ENCODE measurements at places on chromosomes 3 and 15.

DNA sequence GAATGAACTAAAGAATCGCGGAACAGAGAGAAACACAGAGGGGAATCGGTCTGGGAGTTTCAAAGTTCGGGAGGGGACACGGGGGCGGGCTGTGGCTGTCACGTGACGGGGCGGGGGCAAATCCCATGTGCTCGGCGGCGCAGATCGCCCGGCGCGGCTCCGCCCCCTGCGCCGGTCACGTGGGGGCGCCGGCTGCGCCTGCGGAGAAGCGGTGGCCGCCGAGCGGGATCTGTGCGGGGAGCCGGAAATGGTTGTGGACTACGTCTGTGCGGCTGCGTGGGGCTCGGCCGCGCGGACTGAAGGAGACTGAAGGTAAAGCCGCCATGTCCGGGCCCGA is at the start of gene EIF4G1:
Gene EIF4G1 (plus strand): TSS at position 244 of the 337 bp plus-strand sequence. CDS start 1,191 bp downstream, outside the sequence.
- H3K27ac ChIP-seq, result peak within 1 kb of the TSS; percentile 98
- H3K4me3 ChIP-seq, result peak within 1 kb of the TSS; percentile 97
- peaks cover 40% of the 10 kb centered on the region for H3K4me1 ChIP-seq
- peak; percentile 96 for DNase-seq

GRCh38 chr3:98731720-98732285 is 31.3 kb upstream of the ST3GAL6 start:
- H3K4me1 ChIP-seq, result peaks cover 14% of the 10 kb centered on the region
- H3K36me3 ChIP-seq, result no peaks in the 10 kb centered on the region
- H3K4me3 ChIP-seq, result peak overlapping the region; percentile 54
- no peak for DNase-seq

DNA sequence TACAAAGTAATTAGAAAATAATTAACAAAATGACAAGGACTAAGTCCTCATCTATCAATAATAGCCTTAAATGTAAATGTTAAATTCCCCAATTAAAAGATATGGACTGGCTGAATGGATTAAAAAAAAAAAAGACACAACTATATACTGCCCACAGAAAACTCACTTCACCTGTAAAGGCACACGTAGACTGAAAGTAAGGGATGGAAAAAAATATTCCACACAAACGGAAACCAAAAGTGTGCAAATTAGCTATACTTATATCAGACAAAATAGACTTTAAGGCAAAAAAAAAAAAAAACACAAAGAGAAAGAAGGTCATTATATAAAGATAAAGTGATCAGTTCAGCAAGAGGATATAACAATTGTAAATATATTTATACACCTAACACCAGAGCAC is 111.4 kb upstream of the ZBED2 start:
- H3K4me1 ChIP-seq, result no peaks in the 10 kb centered on the region
- no peak overlapping the region for H3K4me3 ChIP-seq
- H3K27me3 ChIP-seq, result no peaks in the 10 kb centered on the region
- DNase-seq, result no peak
- no peaks in the 10 kb centered on the region for H3K36me3 ChIP-seq

DNA sequence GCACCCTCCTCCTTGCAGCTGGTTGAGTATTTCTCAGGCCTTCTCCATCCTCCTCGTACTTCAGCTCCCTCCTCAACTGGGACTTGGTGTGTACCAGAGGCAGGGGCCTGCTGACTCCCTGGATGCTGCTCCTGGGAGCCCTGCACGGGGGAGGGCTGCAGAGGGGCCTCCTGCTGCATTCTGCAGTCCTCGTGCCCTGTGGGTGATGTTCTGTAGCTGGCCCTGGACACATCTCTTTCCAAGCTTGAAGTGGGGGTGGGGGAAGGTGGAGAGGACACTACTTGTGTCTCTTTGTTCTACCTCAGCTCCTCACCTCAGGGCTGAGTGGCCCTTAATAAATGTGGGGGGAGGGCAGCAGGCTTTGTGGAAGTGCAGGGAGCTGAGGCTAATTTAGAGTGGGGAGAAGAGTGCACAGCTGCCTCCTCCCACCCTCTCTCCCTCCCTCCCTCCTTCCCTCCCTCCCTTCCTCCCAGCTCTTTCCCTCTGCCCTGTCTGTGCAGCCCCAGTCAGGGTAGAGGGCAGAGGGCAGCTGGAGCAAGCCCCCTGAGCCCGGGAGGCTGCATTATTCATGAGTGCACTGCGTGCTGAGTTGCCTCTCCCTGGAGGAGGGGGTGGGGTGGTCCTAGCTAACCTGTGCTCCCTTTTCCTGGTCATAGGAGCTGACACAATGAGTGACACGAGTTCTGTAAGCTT is 3.7 kb upstream of the GRM2 start:
- no peak overlapping the region for H3K4me3 ChIP-seq
- no peak for DNase-seq
- peaks cover 6% of the 10 kb centered on the region for H3K4me1 ChIP-seq
- H3K27ac ChIP-seq, result no peak overlapping the region
- H3K27me3 ChIP-seq, result no peaks in the 10 kb centered on the region
- peaks cover 7% of the 10 kb centered on the region for H3K36me3 ChIP-seq

GRCh38 chr3:131551761-131552160 is 49.0 kb upstream of the MRPL3 start:
- no peak for DNase-seq
- H3K36me3 ChIP-seq, result no peaks in the 10 kb centered on the region
- H3K4me3 ChIP-seq, result no peak overlapping the region
- no peaks in the 10 kb centered on the region for H3K27me3 ChIP-seq
- no peak overlapping the region for H3K27ac ChIP-seq

GRCh38 chr15:83904107-83905040 is 250.5 kb downstream of the ADAMTSL3 start:
- peak; percentile 39 for DNase-seq
- H3K27me3 ChIP-seq, result no peaks in the 10 kb centered on the region
- H3K4me3 ChIP-seq, result no peak overlapping the region
- H3K27ac ChIP-seq, result peak overlapping the region; percentile 15
- H3K36me3 ChIP-seq, result no peaks in the 10 kb centered on the region

- no peak for DNase-seq
- no peaks in the 10 kb centered on the region for H3K4me1 ChIP-seq
- H3K27me3 ChIP-seq, result no peaks in the 10 kb centered on the region
- H3K36me3 ChIP-seq, result peaks cover 37% of the 10 kb centered on the region
Measured at GRCh38 chr3:53816425-53816824, 29.8 kb downstream of the CHDH start.

DNA sequence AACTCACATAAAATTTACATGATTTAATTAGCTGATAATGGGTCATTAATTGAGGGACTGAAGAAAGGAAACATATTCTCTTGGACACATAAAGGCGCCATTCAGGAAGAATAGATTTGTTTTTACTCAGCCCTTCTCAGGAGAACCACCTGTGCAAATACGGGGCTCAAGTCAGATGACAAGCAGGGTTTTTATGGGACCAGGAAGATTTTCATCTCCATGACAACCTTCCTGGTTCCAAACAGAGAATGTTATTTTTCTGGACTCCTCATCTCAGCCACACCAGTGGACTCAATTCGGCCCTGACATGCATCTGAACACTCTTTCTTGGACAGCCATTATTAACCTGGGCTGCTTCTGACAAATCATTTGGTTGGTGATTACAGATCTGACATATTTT is 120.5 kb downstream of the PDZRN3 start:
- DNase-seq, result peak; percentile 37
- H3K27ac ChIP-seq, result no peak overlapping the region
- no peaks in the 10 kb centered on the region for H3K36me3 ChIP-seq

DNA sequence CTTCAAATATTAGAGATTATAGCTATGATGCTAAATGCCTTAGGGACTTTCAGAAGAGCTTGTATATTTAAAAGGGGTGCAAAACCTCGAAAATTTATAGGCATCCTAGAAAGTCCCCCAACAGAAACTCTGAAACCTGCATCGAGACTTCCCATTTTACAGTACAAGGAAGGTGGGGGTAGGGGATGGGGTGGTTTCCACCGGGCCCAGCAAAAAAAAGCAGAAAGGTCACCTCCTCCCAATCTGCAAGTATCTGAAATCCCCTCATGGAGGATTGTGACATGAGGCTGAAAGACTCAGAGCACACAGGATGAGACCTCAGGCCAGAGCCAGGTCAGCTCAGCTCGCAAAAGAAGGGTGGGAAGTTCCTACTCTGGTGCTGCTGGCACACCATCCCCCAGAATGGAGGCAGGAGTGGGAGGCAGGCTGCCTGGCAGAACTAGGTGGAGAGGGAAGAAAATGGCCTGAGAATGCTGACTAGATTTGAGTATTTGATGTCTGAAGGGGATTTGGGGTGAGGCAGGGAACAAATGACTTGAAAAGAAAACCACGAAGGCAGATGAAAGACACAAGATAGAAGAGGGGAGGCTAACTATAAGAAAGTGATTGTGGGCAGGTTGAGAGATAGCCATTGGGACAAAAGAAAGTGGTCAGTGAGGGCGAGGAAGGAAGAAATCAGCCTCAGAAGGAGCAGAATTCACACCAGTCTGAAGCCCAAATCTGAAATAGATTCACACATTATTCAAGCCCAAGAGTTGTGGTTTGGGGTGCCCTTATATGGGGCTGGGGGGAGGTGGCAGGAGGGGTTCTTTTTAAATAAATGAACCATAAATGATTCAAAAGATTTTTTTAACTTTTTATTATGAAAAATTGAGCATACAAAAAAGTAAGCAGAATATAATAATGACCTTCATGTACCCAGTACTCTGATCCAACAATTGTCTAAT is 22.5 kb upstream of the TSC22D2 start:
- no peaks in the 10 kb centered on the region for H3K4me1 ChIP-seq
- no peaks in the 10 kb centered on the region for H3K36me3 ChIP-seq
- H3K4me3 ChIP-seq, result no peak overlapping the region
- no peak overlapping the region for H3K27ac ChIP-seq

DNA sequence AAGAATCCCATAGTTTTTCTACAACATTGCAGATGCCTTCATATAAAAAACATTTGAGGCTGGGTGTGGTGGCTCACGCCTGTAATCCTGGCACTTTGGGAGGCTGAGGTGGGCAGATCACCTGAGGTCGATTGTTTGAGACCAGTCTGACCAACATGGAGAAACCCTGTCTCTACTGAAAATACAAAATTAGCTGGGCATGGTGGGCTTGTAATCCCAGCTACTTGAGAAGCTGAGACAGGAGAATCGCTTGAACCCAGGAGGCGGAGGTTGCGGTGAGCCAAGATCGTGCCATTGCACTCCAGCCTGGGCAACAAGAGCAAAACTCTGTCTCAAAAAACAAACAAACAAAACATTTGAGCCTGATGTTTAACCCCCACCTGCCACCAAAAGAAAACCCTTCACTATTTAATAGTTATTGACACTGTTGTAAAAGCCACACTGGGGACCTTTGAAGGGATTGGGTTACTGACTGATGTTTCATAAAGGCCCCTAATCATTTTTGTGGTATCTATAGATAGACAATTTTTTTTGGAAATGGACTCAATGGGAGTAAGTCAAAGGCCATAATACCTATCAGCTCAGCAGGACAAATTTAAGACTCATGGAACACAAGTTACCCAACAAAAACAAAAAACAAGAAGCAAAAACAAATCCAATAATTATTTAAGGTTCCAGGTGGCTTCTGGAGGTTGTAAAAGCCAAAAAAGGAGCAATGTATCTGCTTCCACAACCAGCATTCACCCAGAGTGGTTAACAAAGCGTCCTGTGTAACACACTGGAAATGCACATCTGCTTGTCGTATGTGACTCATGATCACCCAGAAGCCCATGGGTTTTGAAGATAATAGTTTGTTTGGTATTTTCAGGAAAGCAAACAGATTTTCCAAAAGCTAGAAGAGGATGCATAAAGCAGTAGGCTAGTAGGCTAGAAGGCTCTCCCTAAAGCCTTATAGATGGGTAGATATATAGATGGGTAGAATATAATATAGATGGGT is 41.2 kb downstream of the CDCP1 start:
- no peak overlapping the region for H3K4me3 ChIP-seq
- no peaks in the 10 kb centered on the region for H3K27me3 ChIP-seq
- no peak for DNase-seq
- no peak overlapping the region for H3K27ac ChIP-seq

- no peaks in the 10 kb centered on the region for H3K27me3 ChIP-seq
- H3K4me1 ChIP-seq, result no peaks in the 10 kb centered on the region
- H3K27ac ChIP-seq, result no peak overlapping the region
Measured at GRCh38 chr15:52496776-52497470, 31.8 kb downstream of the MYO5A start.

DNA sequence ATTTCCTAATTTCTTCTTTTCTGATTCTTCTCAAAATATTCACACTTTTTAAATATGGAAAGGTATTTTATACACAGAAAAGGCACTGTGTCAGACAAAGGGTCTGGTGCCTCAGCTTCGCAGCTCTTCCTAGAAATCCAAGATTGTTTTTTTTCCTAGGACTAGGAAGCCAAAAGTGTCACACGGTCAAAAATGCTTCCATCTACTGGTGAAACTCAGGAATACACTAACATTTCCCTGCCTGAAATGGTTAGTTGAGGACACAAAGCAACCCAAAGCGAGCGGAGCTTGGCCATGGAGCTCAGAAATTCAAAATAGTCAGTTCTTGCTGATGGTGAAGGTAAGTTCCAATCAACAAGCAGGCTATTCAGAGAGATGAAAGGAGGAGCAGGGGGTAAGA is 426.5 kb upstream of the RASGRP1 start:
- H3K27me3 ChIP-seq, result no peaks in the 10 kb centered on the region
- DNase-seq, result no peak
- no peak overlapping the region for H3K4me3 ChIP-seq
- no peaks in the 10 kb centered on the region for H3K36me3 ChIP-seq

- H3K27me3 ChIP-seq, result no peaks in the 10 kb centered on the region
- H3K36me3 ChIP-seq, result no peaks in the 10 kb centered on the region
- DNase-seq, result no peak
- H3K4me3 ChIP-seq, result no peak overlapping the region
Measured at GRCh38 chr3:163548015-163548414, 1530.3 kb downstream of the SI start.

DNA sequence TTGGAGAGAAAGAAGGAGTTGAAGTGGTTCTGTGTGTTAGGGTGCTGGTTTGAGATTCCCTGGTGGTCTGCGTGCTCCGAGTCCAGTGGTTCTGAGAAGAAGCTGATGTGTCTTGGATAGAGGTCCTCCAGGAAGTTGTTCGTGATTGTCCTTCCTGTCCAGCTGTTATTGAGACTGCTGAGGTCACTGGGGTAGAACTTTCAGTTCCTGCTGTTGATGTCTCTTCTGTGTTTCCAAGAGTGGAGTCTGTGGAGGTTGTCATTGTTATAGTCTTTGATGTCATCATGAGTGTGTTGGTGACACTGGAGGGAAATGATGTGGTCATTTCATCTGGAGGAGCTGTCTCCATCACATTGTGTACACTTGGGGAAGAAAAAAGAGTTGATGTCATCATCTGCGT is 20.8 kb downstream of the MUC4 start:
- H3K4me3 ChIP-seq, result no peak overlapping the region
- no peak overlapping the region for H3K27ac ChIP-seq
- H3K36me3 ChIP-seq, result no peaks in the 10 kb centered on the region

- H3K27me3 ChIP-seq, result no peaks in the 10 kb centered on the region
- H3K36me3 ChIP-seq, result no peaks in the 10 kb centered on the region
- no peak overlapping the region for H3K27ac ChIP-seq
- no peaks in the 10 kb centered on the region for H3K4me1 ChIP-seq
- no peak overlapping the region for H3K4me3 ChIP-seq
Measured at GRCh38 chr15:56410721-56411120, 45.5 kb downstream of the TEX9 start.

DNA sequence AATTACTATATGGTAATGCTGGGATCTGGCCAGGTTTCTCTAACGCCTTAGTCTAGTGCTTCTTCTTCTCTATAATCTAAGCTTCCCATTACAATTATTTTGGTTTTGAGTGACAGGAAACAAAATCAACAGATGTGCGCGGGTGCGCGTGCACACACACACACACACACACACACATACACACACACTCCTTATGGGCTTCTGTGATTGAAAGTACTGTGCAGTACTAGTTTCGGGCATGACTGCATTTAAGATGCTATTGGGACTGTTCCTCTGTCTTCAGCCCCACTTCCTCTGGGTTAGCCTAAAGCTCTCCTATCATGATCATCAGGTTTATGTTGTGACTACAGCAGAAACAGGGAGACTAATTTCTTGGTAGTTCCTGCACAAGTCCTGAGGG is 32.2 kb downstream of the EPHB1 start:
- no peak overlapping the region for H3K4me3 ChIP-seq
- no peaks in the 10 kb centered on the region for H3K36me3 ChIP-seq
- no peak overlapping the region for H3K27ac ChIP-seq

Measured in body of pancreas (tissue), 4 donors.